Fibroblast of skin of back (primary cell): ENCODE measurements at places on chromosomes 5 and 9.

GRCh38 chr9:92974161-92974661 lies 26.9 kb downstream of the FGD3 start:
- no peak for DNase-seq

DNA sequence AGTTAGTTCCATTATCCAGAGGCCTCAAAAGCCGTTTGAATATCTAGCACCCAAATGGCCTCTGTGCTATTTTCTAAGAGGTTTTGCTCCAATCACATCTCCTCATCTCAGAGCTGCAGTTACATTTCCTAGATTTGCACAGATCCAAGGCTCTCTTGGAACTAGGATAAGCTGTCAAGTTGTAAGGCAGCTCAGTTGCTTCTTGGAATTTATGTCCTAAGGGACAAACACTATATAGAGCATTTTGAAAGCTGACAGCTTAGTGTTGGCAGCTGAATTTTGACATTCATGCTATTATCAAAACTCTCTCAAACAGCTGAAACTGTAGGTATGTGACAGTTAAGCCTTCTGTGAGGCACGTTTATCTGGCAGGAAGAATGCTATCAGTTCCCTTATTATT lies 97.0 kb downstream of the MACIR start:
- no peak for DNase-seq

- no peak for DNase-seq
Observed at GRCh38 chr9:97567894-97568202, 65.3 kb downstream of the TSTD2 start.

- no peak for DNase-seq
Observed at GRCh38 chr9:124290053-124290591, 32.4 kb downstream of the NEK6 start.

GRCh38 chr9:110521206-110521605 lies 58.3 kb downstream of the SVEP1 start:
- no peak for DNase-seq

- DNase-seq: peak; percentile 100
Observed at GRCh38 chr5:168712280-168712924, 133.2 kb upstream of the PANK3 start.

GRCh38 chr5:134224888-134225779 lies 739 bp downstream of the PPP2CA start:
- DNase-seq: peak; percentile 80

- DNase-seq: no peak
Observed at GRCh38 chr5:81553567-81554212, 159.8 kb upstream of the ACOT12 start.

DNA sequence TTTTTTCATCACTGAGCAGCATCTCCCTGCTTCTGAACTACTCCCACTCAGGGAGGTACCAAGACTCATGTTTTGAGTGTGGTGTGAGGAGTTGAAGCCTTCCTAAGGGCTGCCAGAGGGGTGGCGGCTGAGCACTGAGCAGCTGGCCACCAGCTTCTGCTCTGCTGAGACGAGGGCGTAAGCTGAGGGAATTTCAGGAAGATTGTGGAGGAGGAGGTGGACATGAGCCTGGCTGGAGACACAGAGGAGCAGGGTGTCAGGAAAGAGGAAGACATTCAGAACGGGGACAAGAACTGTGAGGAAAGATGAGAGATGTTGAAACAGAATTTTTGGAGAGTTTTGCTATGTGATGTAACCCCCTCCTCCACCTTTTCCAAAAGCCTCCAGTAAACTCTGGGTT lies 7.8 kb downstream of the LCP2 start:
- no peak for DNase-seq

GRCh38 chr5:146338774-146339714 lies at the start of gene POU4F3:
Gene POU4F3 (plus strand): TSS chr5:146338839. CDS start chr5:146339113, 274 bp downstream.
- no peak for DNase-seq

DNA sequence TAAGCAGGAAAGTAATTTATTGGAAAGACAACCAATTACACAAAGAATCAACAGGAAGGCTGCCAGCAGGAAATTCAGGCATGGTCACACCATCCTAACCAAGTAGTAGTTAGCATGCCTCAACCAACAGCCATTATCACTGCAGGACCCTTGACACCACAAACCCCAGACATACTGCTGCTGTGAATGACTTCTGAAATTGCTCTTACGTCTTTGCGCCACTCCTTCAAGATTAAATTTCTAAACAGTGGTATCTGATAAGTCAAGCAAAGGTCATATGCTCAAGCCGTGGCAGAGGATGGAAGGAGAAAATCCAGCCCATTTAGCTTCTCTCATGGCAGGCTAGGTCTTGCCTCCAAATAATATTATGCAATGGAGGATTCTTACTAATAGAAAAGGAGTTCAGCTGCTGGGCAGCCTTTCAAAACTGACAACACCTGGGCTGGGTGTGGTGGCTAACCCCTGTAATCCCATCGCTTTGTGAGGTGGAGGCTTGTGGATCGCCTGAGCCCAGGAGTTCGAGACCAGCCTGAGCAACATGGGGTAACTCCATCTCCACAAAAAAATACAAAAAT lies 5.0 kb upstream of the PTGER4 start:
- DNase-seq: no peak
